ENCODE measurements at places on chromosomes 13 and 19.

DNA sequence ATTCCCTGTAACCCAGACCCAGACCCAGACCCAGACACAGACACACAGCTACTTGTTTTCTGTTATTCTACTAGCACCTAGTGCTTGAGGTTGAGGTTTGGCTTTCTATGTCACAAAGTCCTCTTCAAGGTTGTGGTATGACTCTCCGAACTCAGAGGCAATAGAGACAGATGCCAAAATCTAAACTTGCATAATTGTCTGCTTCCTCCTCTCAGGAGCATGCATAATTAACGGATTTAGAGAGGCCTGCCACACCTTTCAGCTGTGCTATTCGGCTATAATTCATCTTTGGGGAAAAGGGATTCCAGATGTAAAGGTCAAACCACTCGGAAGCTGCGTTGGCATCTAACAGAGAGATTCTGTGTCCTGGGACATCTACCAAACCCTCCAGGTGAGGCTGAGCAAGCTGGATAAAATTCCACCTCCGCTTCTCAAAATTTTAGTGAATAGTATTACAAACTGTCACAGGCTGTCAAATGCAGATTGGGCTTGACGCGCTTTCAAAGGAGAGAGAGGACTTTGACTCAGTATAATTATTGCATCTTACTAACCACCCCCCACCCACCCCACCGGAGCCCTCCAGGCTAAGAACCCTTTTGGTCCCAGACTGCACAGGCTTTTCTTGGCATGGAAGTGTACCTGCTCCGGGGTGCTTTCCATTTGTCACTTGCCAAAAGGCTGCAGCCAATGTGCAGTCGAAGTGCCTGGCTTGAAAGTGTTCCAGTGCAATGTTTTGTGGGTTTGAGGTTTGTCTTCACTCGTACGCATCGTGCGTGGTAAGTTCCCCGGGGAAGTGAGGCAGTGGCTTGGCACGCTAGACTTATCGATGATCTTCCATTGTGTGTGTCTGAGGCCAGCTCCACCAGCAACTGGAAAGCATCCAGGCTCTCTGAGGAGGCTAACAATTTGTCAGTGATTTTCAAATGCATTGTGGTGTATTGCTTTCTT is 194.1 kb downstream of the TDRD3 start:
- DNase-seq, result peak; percentile 85

- DNase-seq, result no peak
Observed at GRCh38 chr13:66219506-66219905, 1010.6 kb downstream of the PCDH9 start.

DNA sequence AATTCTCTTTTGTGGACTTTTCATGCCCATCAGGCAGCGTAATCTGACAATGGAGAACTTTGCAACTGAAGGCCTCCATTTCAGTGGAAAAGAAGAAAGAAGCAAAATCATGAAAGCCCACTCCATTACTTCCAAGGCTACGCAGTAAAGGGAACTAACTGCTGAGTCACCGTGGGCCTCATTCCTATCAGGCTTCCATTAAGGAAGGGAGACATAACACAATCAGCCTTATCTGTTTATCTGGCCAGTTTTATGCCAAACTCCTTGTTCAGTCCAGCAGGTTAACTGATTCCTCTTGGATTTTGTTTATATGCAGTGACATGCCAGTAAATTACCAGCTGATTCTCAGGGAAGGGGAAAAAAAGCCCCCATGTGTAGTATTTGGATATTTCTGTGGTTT is 56.8 kb upstream of the KATNAL1 start:
- DNase-seq, result peak; percentile 23

DNA sequence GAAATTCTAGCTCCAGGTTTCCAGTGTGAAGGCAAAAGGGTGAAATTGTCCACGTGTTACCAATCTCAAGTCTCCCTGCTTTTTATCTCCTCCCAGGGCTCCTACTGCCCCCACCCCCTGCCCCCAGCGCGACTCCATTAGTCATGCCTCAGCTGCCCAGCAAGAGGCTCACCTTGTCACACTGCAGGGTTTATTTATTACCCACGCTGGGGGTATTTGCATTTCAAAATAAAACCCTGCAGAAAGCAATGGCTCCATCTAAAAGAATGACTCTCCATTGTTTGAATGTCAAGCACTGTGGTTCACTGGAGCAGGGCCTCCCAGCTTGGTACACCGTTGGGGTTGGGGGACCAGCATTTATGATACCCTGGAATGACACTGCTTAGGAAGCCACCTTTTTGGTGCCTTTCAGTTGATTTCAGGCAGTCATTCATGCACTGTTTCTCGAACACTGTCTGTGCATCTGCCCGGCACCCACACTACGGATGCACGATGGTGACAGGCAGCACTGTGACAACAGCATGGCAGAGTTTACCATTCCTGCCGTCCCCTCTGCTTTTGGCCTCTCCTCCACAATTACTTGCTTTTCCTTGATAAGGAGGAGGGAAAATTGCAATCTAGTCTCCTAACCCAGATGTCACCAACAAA is 9.9 kb upstream of the POP4 start:
- DNase-seq, result no peak

DNA sequence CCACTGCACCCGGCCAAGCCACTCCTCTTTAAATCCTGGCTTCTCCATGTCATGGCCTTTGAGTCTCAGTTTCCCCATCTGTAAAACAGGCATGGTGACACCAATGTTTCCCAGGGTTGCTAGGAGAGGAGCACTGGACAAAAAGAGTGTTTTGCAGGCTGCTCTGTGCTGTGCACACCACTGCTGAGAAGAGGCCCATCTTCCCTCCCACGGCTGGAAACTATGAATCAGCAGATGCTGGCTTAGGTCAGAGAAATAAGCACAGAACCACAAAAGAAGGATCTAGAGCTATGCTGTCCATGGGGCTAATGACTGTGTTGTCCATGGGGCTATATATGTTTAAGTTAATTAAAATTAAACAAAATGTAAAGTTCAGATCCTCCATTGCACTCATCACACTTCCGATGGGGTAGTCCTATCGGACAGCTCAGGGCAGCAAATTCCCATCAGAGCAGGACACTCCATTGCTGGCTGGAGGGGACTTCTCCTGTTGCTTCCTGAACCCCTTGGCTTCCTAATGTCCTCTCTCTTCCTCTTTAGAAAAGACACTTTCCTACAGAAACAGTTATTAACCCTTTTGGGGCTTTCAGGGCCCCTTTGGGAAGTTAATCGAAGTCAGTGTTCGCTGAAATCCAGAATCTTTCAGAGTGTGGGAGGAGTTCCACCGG is 37.1 kb downstream of the TSHZ3 start:
- DNase-seq, result peak; percentile 87

GRCh38 chr13:107832500-107833100 is 382.7 kb downstream of the LIG4 start:
- no peak for DNase-seq

DNA sequence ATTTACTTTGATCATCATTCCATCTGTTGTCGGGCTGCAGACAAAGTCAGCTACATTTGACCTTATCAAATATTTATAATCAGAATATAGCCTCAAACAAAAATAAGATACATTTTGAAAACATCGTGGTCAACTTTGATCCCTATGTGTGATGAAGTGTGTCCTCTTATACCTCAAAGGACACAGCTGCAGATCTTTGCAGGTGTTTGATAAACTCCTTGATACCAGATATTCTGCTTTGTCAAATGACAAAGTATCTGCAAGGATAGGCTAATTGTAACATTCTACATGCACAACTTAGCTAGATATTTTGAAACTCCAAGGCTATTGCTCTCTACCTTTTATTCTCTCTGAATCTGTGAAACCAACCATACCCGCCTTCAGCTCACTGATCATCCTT is 44.0 kb downstream of the PHF11 start:
- DNase-seq, result no peak

- no peak for DNase-seq
Observed at GRCh38 chr13:46206143-46206542, 5.6 kb upstream of the LRRC63 start.

GRCh38 chr13:110580800-110581199 is 19.3 kb upstream of the RAB20 start:
- peak; percentile 24 for DNase-seq

DNA sequence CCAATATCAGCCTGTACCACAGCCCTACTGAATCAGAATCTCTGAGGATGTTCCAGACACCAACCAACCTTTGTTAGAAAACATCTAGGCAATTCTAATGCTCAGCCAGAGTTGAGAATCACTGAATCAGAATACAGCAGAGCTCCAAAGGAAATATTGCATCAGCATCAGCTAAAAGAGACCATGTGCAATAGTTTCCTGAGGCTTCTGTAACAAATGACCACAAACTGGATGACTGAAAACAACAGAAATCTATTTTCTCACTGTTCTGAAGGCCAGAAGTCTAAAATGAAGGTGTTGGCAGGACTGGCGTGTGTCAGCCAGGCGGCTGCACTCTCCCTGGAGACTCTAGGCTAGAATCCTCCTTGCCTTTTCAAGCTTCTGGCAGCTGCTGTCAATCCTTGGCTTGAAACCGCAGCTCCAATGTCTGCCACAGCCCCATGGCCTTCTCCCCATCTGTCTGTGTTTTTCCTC is 1.2 kb upstream of the DCT start:
- DNase-seq, result peak; percentile 91

DNA sequence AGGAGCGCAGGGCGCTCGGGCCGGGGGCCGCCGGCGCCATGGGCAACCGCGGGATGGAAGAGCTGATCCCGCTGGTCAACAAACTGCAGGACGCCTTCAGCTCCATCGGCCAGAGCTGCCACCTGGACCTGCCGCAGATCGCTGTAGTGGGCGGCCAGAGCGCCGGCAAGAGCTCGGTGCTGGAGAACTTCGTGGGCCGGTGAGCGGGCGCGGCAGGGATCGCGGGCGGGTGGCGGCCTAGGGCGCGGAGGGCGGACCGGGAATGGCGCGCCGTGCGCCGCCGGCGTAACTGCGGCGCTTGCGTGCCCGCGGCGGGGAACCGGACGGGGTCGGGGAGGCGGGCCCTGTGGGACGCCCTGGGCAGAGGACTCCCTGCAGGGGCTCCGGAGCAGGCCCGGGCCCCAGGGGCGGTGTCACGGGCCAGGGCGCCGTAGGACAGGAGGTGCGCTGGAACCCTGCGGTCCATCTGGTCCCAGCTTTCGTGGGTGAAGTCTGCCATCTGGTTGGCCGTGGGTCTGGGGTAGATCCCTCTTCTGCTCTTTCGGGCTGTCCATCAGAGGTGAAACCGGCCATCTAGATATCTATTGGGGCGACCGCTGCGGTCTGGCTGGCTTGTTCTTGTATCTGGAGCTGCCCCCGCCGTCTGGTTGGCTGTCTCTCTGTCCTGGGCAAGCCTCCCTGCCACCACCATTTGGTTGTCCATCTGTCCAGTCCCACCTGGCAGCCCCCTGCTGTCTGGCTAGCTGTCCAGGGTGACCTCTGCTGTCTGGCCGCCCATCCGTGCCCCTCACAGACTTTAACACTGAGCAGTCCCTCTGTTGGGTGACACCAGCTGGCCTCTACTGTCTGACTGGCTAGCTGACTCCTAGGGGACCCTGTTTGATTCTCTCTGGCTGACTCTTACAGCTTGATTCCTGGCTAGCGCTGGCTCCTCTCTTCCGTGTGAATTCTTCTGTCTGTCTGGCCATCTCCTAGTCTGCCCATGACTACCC is 622 bp downstream of the DNM2 start:
- DNase-seq, result peak; percentile 75

- DNase-seq, result peak; percentile 77
Observed at GRCh38 chr19:15291089-15291488, 41.2 kb downstream of the BRD4 start.

DNA sequence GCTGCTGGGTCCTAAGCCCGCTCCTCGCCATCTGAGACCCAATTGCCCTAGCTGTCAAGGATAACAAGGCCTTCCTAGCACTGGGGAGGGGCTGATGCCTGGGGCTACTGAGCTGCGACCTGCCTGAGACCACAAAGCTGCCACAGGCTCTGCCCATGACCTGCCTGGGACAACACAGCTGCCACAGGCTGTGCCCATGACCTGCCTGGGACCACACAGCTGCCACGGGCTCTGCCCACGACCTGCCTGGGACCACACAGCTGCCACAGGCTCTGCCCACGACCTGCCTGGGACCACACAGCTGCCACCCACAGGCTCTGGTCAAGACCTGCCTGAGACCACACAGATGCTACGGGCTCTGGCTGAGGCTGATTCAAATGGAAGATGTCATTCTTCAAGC is 54.8 kb downstream of the EPS15L1 start:
- no peak for DNase-seq

GRCh38 chr13:106753251-106753650 is 185.3 kb upstream of the ARGLU1 start:
- DNase-seq, result no peak

DNA sequence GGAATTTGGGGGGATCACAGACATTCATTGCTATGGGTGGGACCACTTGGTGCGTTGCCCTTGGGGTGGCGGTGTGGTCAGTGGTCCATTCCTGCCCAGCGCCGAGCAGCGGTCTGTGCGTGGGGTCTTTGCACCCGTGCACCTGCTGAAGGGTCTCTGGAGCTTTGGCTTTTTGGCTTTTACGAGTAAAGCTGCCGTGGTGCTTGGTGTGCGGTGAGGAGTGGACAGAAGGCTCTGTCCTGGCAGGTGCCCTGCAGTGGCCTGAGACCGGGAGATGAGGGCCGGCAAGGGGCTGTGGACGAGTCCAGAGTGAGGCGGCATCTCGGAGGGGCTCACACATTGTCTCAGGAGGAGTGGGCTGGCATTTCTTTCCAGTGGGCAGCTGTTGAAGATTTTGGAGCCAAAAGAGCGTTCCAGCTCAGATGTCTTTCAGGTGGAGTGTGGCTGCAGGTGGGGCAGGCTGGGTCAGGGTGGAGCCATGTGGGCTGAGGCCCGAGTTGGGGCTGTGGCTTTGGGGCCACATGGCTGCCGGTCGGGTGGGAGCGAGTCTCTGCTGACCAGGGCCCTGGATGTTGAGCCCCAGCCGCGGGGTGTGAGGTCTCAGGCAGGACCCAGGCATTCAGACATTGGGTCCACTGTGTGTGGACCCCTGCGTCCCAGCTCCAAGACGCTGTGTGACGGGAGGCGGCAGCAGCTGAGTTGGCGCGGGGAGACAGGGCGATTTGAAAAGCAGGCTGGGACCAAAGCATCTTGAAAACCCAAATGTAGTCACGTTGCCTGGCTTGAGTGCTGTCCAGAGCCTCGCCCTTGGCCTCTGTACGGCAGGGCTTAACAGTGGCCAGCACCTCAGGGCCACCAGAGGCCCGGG is 11.7 kb downstream of the GNA11 start:
- no peak for DNase-seq

DNA sequence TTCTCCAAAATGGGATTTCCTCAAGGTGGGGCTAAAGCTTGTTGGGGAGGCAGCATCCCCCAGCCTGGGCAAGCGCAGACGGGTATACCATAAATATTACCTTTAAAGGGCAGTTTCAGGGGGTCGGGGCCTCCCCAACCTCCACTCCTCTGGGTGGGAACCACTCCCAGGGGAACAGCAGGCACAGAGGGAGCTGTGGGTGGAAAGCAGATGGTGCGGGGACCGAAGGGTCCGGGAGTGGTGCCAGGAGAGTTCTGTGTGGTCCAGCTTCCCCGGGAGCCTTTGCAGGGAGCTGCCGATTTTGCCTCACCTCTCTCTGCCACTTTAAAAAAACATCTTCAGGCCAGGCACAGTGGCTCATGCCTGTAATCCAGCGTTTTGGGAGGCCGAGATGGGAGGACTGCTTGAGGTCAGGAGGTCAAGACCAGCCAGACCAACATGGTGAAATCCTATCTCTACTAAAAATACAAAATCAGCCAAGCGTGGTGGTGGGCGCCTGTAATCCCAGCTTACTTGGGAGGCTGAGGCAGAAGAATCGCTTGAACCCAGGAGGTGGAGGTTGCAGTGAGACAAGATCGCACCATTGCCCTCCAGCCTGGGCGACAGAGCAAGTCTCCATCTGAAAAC is 5.5 kb downstream of the MAST3 start:
- DNase-seq, result no peak
